ENCODE measurements at places on chromosomes 2 and 18.
A peak's percentile ranks its signal among the peaks of the same experiment; 100 is the strongest.

GRCh38 chr2:229060147-229060546, 210.9 kb downstream of the PID1 start:
- no peak for DNase-seq

DNA sequence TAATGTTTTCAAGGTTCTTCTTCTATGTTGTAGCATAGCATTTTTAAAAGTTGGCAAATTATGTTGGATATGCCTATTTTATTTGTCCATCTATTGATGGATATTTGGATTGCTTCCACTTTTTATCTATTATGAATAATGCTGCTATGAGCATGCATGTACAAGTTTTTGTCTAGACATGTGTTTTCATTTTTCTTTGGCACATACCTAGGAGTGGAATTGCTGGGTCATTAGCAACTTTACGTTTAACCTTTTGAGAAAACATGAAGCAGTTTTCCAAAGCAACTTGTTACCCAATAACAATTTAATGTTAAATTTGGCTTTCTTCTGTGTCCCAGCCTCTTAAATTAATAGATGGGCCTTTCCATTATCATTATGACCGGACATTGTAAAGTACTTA, 30.3 kb downstream of the DNAH6 start:
- no peak for DNase-seq

GRCh38 chr18:9619990-9620389, 5.6 kb upstream of the PPP4R1 start:
- no peak for DNase-seq

- no peak for DNase-seq
These were observed 239.4 kb upstream of the HDAC4 start for GRCh38 chr2:239640210-239640609.

GRCh38 chr2:164599954-164600589, 21.2 kb downstream of the GRB14 start:
- peak; percentile 50 for DNase-seq
